ENCODE measurements at places on chromosomes 6 and 20.

DNA sequence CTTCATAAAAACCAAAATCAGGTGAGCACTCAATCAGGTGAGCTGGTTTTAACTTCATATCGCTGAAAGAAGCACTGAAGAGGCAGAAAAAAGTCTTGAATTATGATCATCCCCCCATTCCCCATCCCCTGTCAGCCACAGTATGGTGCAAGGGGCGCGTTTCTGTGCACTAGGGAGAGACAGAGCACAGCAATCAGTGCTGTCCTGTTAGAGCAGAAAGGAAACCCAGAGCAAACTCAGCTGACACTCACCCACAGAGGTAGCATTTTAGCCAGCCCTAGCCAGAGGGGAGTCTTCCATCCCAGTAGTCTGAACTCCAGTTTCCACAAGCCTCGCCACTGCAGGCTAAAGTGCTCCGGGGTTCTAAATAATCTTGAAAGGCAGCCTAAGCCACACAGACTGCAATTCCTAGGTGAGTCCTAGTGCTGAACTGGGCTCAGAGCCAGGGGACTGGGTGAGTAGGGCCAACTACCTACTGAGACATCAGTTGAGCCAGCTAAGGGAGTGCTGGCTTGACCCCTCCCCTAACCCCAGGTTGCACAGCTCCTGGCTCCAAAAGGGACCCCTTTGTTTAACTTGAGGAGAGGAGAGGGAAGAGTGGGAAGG, 1352.6 kb upstream of the GJE1 start:
- no peak for DNase-seq

DNA sequence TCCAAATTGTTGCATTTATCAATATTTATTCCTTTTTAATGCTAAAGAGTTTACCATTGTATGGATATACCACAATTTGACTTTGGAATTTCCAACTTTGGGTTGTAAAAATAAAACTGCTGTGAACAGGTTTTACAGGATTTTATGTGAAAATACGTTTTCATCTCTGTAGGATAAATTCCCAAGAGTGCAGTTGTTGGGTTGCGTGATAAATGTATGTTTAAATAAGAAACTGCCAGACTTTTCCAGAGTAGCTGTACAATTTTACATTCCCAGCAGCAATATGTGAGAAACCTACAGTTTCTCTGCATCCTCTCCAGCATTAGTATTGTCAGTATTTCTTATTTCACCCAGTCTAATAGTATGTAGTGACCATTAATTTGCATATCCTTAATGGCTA, 12.6 kb downstream of the TAB2 start:
- DNase-seq: no peak

- DNase-seq: no peak
Observed at GRCh38 chr20:34705008-34705396, 858 bp downstream of the TP53INP2 start.

- no peak for DNase-seq
Observed at GRCh38 chr20:38272961-38273360, 12.4 kb upstream of the KIAA1755 start.

- no peak for DNase-seq
Observed at GRCh38 chr6:129007701-129008373, 124.9 kb downstream of the LAMA2 start.

DNA sequence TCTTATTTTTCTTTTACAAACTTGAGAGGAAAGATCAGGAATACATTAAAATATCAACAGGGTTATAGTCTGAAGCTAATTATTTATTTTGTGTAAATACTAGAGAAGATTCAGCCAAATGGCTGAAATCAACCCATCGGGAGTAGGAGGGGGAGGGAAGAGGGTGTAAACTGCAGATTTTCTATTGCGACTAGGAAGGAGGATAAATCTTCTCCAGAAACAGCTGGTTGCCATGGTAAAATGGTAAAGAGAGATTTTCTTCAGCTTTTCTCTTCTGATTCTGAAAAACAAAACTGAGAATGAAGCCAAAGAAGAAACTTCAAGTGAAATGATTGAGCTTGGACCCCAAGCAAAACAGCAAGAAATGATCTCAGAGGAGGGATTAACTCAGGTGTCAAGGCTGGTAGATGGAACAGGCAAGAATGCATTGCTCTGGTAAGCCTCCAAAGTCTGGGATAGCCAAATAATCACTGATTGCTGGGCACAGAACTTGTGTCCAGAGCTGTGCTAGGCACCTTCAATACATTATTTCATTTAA, 193.5 kb upstream of the SPTLC3 start:
- no peak for DNase-seq

DNA sequence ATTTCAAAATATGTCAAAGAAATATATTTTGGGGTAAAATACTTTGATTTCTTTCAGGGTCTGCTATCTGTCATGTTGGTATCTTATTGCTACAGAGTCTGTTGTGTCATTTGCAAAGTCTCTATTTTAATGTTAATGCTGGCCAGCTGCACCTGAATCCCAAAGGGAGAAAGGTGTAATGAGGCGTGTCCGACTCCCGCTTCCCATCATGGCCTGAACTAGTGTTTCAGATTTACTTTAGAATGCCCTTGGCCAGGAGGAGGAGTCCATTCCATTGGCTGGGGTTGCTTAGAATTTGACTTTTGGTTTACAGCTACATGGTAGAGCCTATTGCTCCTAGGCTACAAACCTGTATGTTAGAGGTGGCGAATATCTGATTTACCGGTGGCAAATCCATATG, 69.3 kb downstream of the FAM50B start:
- DNase-seq: no peak

DNA sequence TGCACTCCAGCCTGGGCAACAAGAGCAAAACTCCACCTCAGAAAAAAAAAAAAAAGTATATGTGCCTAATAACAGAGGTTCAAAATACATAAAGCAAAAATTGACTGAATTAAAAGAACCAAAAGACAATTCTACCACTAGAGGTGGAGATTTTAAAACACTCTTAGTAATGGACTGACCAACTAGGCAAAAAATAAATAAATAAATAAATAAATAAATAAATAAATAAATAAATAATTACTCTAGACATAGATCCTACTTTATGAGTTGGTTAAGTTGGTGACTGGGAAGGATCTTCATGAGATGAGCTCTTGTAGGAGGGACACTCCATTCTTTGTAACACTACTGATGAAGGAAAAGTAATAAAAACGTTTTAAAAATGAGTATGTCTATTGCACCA, 113.9 kb downstream of the SGK1 start:
- no peak for DNase-seq

Measured in stimulated activated CD4-positive, alpha-beta T cell treated with anti-CD3 and anti-CD28 coated beads, Interleukin-1b, Interleukin-23, amount 100 ng/mL, for 1 hour (primary cell).